ENCODE measurements at places on chromosomes 16 and 17.
A peak's percentile ranks its signal among the peaks of the same experiment; 100 is the strongest.

DNA sequence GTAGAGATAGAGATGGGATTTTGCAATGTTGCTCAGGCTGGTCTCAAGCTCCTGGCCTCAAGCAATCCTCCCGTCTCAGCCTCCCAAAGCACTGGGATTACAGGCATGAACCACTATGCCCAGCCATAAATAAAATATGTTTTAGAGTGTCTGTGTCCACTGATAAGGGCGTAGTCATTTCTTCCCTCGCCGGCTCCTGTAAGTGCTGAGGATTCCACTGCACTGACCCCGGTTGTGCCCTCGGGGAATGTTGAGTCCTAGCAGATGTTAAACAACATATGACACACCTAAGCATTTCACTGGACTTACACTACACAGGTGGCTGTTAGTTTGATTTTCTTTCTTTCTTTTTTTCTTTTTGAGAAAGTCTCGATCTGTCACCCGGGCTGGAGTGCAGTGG lies 5.6 kb upstream of the SHMT1 start:
- no peak for DNase-seq

- DNase-seq = no peak
These were observed 18.5 kb downstream of the WDR45B start for GRCh38 chr17:82629748-82630147.

GRCh38 chr17:43211480-43212402 lies at the start of gene TMEM106A:
TMEM106A (plus strand) TSS chr17:43211875; CDS start chr17:43213042, 1,167 bp downstream.
- peak; percentile 52 for DNase-seq

DNA sequence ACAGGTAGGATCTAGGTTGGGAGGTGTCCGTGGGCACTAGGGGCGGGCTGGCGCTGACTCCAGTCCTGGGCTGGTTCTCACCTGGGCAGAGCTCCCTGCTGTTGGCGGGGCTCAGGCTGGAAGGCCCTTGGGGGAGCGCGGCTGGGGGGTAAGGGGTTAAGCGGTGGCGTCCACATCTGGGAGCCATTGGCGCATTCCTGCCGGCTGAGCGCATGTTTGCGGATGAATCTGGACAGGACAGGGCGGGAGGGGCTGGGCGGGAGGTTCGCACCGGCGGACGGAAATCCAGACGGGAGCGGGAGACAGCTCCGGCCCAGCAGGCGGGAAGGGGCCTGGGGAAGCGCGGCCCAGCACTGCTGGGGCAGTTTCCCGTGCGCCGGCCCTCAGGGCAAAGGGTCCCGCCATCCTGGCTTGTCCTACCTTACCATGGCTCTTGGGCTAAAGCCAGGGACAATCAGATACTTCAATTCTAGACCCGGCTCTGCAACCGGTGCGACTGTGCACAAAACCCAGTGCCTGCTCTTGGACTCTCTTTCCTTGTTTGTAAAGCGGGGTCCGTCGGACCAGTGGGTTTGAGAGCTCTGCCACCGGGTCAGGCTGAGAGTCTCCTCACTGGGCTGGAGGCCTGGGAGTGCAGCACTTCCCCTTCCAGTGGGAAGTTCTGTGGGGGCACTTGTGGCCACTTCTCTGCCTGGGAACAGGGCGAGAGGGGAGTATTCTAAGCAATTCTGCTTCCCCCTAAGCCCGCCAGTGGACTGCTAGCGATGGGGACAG lies 7.8 kb downstream of the RARA start:
- no peak for DNase-seq

GRCh38 chr16:50578137-50578536 lies 29.9 kb downstream of the NKD1 start:
- no peak for DNase-seq

- DNase-seq = no peak
These were observed 6.7 kb downstream of the IL4R start for GRCh38 chr16:27320261-27321012.

DNA sequence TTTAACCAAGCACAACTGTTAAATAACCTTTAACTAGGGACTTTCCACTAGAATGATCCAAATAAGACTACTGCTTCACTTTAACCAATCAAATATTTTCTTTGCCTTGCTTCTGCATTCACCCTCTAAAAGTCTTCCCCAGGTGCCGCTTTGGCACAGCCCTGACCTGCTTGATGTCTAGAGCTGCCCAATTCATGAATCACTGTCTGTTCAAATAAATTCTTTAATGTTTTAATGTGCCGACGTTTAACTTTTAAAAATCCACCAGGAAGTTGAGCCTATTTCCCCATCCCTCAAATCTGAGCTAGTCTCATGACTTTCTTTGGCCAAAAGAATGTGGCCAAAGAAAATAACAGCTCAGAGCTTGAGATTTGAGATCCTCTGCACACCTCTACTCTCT lies 277.8 kb upstream of the SOX9 start:
- DNase-seq = no peak

DNA sequence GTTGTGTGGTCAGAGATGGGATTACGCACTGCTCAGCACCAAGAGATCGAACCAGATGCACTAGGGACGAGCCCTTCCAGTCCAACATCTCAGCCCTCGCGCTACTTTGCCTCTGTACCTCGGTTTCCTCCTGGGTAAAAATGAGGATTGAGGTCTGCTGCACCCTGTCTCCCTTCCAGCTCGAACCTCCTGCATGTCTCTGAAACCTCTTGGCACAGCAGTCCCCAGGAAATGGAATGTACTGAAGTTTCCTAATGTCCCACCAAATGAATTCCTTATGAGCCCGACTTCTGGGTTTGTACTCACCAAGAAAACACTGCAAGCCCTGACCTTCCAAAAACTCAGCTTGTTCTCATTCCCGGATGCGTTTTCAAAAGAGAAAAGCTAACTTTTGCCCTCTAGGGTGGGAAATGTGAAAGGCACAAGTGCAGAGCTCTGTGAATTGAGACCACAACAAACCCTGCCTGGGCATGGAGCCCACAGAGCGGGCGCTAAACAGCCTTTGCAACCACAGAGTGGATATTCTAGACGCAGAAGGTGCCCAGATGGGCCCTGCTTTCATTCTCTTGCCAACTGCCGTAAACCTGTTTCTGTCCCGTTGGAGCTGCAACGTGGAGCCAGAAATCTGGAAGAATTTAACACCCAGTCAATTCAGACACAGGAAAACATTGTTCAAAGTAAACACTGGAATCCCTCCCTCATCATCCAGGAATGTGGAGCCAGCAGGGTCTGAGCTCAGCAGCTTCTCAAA lies 10.3 kb downstream of the CDRT4 start:
- DNase-seq = no peak

GRCh38 chr17:48497103-48497502 lies 33.7 kb downstream of the HOXB1 start:
- DNase-seq = no peak

- DNase-seq = no peak
These were observed 10.1 kb downstream of the HMOX2 start for GRCh38 chr16:4486126-4486893.

DNA sequence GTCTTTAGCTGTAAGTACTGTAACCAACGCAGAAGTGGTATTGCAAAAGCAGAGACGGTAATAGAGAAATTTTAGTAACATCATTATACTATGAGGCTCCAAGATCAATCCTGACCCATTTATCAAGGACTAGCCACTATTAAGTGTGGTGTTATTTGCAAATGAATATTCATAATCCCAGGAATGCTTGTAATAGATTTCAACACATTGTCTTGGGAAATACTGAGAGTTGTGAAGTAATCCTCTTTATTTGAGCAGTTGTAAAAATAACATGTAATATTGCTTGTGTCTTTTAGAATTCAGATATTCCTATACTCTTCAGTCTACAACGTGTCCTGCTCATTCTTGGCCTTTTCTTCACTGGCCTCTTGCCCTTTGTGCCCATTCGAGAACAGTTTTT lies 46.4 kb downstream of the GDPD1 start:
- DNase-seq = no peak

GRCh38 chr17:5241861-5242671 lies 7.4 kb upstream of the SCIMP start:
- DNase-seq = no peak

GRCh38 chr16:48617711-48618148 lies 7.8 kb upstream of the N4BP1 start:
- no peak for DNase-seq

DNA sequence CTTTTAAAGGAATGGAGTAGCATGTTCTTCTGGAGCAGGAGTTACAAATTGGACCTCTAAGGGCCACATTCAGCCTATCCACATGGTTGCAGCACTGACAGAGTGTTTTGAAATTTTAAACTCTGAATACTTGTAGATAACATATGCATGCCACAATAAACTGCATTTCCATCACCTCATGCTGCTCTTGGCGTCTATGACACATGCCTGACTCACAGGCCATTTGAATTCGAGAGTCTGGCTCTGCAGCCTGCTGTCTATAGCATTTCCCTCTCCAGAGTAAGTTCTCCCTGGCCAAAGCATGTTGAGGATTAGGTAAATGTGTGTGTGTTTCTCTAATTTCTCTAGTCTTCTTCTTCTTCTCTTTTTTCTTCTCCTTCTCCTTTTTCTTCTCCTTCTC lies 28.7 kb upstream of the MYOCD start:
- DNase-seq = no peak

DNA sequence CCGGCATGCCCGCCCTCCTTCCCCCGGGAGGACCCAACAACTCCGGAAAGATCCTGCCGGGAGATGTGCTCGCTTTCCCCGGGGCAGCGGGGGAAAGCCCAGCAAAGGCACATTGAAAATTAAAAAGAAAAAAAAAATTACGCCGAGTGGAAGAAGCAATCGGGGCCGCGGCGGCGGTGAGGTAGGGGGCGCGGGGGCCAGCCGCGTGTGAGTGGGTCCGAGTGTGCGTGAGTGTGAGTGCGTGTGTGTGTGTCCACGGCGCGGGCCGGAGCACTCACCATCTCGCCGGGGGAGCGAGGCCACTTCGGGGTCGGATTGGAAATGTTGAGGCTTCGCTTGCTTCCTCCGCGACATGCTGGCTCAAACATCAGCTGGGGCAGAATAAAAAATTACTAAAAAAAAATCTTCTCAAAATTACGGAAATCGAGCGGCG lies at the start of gene SALL1:
SALL1 (minus strand) TSS at position 383 of the 433 bp plus-strand sequence; CDS start at position 354, 29 bp downstream.
- no peak for DNase-seq

DNA sequence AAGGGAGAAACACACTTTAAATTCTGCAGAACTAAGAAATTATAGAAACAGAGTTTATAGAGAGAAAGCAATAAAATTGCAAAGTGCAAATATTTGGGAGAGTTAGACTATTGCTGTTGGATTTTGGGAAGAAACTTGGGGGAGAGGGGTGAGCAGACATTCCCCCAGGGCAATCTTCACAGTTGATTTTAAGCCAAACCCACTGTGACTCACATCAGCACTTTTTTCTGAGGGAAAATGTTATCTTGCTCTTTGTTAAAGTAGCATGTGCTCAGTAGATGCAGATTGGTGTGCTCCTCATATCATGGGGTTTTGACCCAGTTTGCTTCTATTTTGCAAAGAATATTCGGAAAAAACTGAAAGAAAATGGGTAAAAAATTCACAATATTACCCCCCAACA lies 367.6 kb downstream of the CDH11 start:
- no peak for DNase-seq

- peak; percentile 37 for DNase-seq
These were observed 2.9 kb upstream of the TTYH2 start for GRCh38 chr17:74210191-74211140.

GRCh38 chr17:76532072-76532651 lies 5.3 kb downstream of the CYGB start:
- DNase-seq = no peak

- DNase-seq = no peak
These were observed 10.3 kb downstream of the PHB1 start for GRCh38 chr17:49404361-49404760.

- DNase-seq = no peak
These were observed 57.2 kb downstream of the NUP93 start for GRCh38 chr16:56787167-56787566.

GRCh38 chr17:81142301-81143199 lies 22.8 kb upstream of the PVALEF start:
- peak; percentile 61 for DNase-seq

DNA sequence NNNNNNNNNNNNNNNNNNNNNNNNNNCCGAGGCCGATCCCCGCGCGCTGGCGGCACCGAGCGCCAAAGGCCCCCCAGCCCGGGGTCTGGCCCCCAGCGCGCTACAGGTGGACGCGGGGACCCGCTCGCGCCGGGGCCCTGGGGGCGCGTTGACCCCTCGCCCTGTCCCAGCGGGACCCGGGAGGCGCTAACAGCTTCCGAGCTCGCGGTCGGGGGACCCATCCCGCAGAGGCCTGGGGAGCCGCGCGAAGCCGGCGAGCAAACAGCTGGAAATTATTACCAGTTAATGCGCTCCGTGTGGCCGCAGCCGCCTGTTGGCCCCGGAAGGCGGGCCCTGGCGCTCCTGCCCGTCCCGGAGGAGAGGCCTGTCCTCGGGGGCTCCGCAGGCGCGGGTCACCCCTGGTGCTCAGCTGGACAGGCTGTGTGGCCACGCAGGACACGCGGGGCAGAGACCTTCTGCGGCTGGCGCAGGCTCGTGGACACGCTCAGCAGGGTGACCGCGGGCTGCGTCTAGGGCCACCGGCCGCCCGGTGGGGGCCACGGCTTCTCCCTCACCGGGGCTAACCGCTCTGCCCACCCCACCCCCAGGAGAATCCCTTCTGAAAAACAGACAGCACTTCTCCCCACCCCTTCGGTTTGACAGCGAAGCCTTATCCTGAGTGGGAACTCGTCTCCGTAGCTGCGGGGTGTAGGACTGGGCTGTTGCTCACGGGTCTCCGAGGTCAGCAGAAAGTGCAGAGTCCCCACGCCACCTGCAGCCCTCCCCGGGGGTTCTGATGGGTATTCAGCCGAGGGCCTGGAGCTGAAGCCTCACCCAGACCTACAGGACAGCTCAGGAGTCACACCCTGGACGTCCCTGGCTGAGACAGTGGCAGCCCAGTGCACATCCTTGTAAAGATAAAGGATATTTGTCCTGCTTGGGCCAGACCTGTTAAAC lies 138.7 kb upstream of the RPH3AL start:
- DNase-seq = peak; percentile 55

DNA sequence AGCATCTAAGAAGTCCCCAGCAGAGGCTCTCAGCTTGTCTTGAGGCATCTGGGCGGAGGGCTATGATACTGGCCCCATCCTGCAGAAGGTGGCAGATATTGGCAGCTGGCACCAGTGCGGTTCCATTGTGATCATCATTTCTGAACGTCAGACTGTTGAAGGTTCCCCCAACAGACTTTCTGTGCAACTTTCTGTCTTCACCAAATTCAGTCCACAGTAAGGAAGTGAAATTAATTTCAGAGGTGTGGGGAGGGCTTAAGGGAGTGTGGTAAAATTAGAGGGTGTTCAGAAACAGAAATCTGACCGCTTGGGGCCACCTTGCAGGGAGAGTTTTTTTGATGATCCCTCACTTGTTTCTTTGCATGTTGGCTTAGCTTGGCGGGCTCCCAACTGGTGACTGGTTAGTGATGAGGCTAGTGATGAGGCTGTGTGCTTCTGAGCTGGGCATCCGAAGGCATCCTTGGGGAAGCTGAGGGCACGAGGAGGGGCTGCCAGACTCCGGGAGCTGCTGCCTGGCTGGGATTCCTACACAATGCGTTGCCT lies at the start of gene CIITA:
CIITA (plus strand) TSS at position 404 of the 543 bp plus-strand sequence; CDS start at position 533, 129 bp downstream.
- DNase-seq = no peak

- no peak for DNase-seq
These were observed 217.9 kb downstream of the ENGASE start for GRCh38 chr17:79292501-79292900.

- no peak for DNase-seq
These were observed 47.4 kb downstream of the RBFOX3 start for GRCh38 chr17:79563237-79564013.

GRCh38 chr16:50281391-50282009 lies 15.1 kb downstream of the ADCY7 start:
- no peak for DNase-seq

Data from neuronal stem cell (in vitro differentiated cells).